ENCODE measurements at places on chromosomes 1 and 21.

DNA sequence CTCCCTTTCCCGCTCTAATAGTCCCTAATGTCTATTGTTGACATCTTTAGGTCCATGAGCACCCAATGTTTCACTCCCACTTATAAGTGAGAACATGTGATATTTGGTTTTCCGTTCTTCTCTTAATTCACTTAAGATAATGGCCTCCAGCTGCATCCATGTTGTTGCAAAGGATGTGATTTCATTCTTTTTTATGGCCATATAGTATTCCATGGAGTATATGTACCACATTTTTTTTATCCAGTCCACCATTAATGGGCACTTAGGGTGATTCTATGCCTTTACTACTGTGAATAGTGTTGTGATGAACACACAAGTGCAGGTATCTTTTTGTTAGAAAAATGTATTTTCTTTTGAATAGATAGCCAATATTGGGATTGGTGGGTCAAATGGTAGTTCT is 126.0 kb upstream of the RAB3GAP2 start:
- DNase-seq = no peak

- no peak for DNase-seq
Observed at GRCh38 chr1:229167318-229167717, 103.6 kb upstream of the RAB4A start.

- no peak for DNase-seq
Observed at GRCh38 chr1:8063298-8064036, 37.4 kb upstream of the ERRFI1 start.

- no peak for DNase-seq
Observed at GRCh38 chr21:45594721-45595489, 48.6 kb upstream of the PCBP3 start.

DNA sequence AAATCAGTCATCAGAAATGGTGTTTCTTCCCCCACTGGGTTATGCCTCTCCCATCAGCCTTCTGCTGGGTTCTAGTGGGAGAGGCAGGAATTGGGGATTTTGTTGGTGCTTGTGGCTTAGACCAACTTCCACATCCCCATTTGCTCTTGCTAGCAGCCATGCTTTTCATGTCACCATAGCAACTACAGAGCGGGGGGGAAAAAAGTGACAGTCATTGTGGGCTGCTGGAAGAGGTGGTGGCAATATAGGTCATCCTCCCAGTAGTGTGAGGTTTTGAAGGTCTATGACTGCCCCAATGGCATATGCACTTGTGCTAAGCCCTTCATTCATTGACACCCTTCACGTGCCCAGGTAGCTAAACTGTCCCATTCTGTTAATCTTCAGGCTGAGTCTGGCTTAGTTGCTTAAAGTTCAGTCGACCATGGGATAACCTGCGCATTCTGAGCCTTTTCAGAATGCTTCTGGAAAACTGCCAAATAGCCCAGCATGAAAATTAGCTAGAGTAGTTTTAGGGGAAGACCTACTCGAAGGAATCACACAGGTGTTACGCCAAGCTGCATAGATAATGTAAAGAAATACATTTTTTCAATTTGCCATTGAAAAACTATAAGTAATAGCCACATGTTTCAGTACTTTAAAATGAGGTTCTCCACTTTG is 53.7 kb upstream of the ZNF326 start:
- DNase-seq = no peak

DNA sequence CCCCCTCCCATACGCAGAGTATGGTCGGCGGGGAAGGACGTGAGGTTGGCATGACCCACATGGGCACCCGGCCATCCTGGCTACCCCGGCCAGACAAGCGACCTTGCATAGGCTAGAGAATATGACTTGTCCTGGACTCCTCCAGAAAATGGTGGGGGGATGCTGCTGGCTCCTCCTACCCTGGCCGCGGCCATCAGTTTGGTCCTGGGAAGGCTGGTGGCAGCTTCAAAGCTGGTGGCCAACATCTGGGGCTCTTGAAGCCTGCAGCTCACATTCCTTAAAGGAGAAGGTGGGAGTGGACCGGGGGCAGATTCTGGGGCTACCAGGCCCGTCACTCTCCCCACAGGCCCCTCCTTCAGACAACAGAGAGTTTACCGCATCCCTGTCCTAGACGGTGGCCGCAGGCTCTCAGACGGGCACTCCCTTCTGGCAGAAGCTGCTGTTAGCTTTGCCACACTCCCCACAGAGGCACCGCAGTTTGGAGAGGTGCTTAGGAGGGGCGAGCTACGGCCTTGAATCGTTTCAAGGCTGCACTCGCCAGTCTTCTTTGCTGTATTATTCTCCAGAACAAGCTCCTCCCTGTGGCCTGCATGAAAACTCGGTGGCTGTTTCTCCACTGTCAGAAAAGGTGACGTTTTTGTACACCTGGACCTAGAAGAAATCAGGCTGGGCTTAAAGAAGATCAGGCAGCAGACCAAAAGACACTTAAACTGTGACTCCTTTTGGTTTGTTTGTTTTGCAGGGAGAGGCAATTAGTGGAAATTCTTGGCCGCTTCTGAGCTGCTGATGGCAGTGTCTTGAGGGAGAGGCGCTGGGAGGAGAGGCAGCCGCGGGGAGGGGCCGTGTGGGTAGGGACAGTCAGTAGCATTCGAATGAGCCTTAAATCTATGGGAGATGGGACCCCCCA is 68.0 kb downstream of the RUNX3 start:
- DNase-seq = peak; percentile 75

- DNase-seq = peak; percentile 82
Observed at GRCh38 chr1:201184307-201185122, 6.1 kb upstream of the IGFN1 start.

- no peak for DNase-seq
Observed at GRCh38 chr1:160779626-160780397, 16.2 kb upstream of the LY9 start.

DNA sequence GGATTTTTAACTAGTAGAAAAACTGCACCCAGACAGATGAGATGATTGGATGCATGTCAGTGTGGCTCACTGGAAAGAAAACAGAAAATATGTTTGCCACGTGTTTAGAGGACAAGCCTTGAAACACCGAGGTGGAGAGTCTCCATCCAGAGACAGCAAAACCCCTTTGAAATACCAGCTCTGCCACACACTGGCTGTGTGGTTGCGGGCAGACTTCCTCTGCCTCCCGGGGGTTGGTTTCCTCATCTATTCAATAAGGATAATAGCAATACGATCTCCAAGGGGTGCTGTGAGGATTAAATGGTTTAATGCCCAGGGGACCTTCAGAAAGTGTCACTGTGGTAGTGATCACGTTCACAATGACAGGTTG is 67.2 kb upstream of the PARP1 start:
- DNase-seq = no peak

GRCh38 chr1:58619286-58620054 is 42.4 kb upstream of the TACSTD2 start:
- no peak for DNase-seq

DNA sequence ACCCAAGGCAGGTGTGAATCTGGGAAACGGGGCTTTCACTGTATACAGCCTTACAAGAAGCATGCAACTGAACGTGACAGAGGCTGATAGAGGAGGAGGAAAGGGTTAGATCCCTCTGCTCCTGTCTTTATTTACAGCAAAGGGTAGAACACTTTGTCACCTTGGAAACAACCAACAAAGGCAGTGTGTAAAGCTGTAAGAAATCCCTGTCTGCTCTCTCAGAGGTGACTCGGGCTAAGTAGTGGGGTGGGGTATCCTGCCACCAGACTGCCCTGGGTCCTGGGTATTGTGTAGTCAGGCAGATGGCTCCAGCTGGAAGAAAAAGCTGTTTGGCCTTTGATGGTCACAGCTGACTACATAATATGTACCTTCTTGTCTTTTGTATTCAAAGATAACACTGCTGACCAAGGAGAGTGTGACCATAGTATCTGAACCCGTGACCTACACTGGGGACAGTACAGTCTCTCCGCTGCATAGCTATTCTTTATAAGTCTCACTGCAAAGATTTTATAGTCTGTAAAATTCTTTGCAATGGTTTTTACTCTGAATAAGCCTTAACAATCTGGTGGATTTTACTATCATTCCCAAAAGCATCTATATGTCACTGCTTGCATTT is 22.1 kb upstream of the POU2F1 start:
- no peak for DNase-seq

GRCh38 chr1:234656070-234656895 is 46.3 kb upstream of the IRF2BP2 start:
- DNase-seq = no peak

GRCh38 chr21:33232291-33233034 is 2.7 kb downstream of the IFNAR2 start:
- DNase-seq = no peak
